ENCODE measurements at places on chromosomes 1 and 21.

DNA sequence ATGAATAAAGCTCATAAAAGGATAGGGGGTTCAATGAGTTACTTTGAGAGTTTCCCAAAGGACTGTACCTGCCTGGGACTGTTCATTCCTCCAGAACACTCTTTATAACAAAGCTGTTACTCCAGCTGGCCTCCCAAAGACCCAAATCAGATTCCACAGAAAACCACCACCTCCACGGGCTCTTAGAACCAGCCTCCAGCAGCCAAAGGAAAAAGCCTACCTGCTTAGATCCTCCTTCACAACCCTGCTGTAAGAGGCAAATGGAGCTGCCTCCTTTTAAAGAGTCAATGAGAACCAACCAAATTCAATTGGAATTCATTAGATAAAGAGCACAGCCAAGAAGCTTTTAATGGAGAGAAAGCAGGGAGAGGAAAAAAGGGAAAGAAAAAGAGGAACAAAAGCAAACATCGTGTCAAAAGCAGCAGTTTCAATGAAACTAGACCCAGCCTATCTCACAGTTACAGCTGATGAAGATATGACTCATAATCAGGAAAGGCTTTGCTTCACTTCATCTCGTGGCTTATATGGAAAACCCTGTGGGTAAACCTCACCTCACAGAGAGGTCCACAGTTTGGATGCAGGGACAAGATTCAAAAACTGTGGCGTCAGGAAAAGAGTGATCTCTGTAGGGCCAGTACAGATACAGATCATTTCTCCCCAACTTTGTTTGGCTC lies 27.8 kb upstream of the FMO4 start:
- no peak for DNase-seq

- no peak for DNase-seq
Measured at GRCh38 chr1:11822091-11822490, 16.1 kb downstream of the CLCN6 start.

- DNase-seq = no peak
Measured at GRCh38 chr1:203359010-203359571, 8.2 kb upstream of the FMOD start.

DNA sequence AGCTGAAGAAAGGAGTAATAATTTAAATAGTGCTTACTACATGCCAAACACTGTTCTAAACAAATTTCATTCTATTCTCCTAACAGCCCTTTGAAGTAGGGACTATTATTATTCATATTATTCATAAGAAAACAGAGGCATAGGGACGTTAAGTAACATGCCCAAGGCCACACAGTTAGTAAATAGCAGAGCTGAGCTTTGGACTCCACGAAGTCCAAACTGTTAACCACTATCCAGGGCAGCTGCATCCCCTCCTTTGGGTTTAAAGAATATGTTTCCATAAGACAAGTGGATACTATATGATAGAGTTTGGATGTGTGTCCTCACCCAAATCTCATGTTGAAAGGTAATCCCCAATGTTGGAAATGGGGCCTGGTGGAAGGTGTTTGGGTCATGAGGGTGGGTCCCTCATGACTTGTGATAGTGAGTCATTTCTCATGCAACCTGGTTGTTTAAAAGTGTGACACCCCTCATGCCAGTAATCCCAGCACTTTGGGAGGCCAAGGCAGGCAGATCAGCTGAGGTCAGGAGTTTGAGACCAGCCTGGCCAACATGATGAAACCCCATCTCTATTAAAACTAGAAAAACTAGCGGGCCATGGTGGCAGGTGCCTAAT lies 144.0 kb upstream of the CXADR start:
- DNase-seq = no peak

GRCh38 chr1:186112280-186112679 lies 262.8 kb downstream of the TPR start:
- no peak for DNase-seq

GRCh38 chr1:116769561-116769977 lies 15.3 kb downstream of the CD2 start:
- DNase-seq = peak; percentile 55

GRCh38 chr1:29444081-29444715 lies 207.9 kb downstream of the PTPRU start:
- DNase-seq = no peak

- DNase-seq = no peak
Measured at GRCh38 chr1:165069829-165070228, 286.7 kb downstream of the LMX1A start.

- DNase-seq = no peak
Measured at GRCh38 chr1:154524881-154525280, 22.7 kb upstream of the SHE start.

- DNase-seq = no peak
Measured at GRCh38 chr1:243549791-243550190, 293.9 kb downstream of the SDCCAG8 start.

DNA sequence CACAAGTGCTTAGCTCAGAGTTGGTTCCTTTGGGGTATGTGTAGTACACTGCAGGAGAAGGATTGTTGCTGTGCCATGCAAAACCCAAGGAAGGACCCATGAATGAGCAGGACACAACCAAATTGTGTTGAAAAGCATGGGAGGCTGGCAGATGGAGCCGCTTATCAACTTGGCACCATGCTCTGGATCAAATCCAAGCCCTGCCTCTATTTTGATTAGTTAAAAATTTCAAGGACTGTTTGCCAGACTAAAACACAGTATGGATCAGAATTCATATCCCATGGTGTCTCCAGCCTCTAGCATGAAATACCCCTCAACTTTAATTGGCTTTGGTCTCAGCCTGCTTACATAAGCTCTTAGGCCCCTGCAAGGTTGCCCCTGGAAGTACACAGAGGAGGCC lies 27.8 kb downstream of the CCDC185 start:
- DNase-seq = no peak

GRCh38 chr21:15444118-15444960 lies 285.4 kb upstream of the USP25 start:
- no peak for DNase-seq

GRCh38 chr1:221706876-221707582 lies 34.9 kb downstream of the DUSP10 start:
- DNase-seq = no peak

GRCh38 chr1:8651236-8651890 lies 166.1 kb downstream of the RERE start:
- DNase-seq = no peak

Measured in stimulated activated CD4-positive, alpha-beta T cell treated with anti-CD3 and anti-CD28 coated beads, Interleukin-2, amount 100 ng/mL, for 48 hours (primary cell).